ENCODE measurements at places on chromosomes 3 and 15.

- no peak for DNase-seq
Observed at GRCh38 chr3:186760897-186761447, 22.4 kb upstream of the EIF4A2 start.

GRCh38 chr15:95119041-95119610 lies 887.8 kb downstream of the MCTP2 start:
- no peak for DNase-seq

DNA sequence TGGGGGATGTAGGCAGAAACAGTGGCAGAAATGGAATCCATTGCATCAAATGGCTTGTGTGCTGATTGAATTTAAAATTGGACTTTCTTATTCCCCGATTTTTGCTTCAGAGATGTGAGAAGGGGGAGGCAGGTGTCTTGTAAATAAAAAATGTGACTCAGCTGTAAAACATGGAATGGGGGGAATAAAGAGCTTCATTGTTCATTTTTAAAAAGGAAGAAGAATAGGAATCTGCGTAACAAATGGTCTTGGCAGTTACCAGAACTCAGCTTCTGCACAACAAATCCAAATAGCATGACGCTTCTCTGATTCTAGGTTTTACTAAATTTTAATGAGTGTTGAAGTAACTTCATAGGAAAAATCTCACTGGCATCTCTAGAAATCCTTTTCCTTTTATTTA lies 323.9 kb upstream of the GBE1 start:
- DNase-seq = no peak

- DNase-seq = no peak
Observed at GRCh38 chr3:19432669-19433068, 284.4 kb downstream of the KCNH8 start.

- DNase-seq = no peak
Observed at GRCh38 chr3:136186846-136187245, 9.3 kb downstream of the MSL2 start.

GRCh38 chr3:183266454-183266853 lies 13.4 kb downstream of the B3GNT5 start:
- DNase-seq = no peak

DNA sequence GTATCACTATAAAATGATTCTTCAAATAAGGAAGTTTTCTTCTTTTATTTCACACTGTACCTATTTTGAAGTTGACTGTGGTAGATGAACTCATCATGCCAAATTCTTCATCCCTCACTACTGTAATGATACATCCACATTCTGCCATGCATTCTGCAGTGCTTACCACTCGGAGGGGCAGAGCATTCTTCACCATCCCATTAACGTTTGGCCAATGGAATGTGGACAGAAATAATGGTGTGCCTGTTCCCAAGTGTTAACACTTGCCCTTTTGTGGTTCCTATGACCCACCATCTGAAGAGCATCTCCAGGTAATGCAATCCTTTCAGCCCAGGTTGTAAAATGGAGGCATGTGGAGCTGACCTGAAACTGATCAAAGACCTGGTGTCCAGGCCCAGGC lies 18.6 kb downstream of the GOLIM4 start:
- DNase-seq = no peak

DNA sequence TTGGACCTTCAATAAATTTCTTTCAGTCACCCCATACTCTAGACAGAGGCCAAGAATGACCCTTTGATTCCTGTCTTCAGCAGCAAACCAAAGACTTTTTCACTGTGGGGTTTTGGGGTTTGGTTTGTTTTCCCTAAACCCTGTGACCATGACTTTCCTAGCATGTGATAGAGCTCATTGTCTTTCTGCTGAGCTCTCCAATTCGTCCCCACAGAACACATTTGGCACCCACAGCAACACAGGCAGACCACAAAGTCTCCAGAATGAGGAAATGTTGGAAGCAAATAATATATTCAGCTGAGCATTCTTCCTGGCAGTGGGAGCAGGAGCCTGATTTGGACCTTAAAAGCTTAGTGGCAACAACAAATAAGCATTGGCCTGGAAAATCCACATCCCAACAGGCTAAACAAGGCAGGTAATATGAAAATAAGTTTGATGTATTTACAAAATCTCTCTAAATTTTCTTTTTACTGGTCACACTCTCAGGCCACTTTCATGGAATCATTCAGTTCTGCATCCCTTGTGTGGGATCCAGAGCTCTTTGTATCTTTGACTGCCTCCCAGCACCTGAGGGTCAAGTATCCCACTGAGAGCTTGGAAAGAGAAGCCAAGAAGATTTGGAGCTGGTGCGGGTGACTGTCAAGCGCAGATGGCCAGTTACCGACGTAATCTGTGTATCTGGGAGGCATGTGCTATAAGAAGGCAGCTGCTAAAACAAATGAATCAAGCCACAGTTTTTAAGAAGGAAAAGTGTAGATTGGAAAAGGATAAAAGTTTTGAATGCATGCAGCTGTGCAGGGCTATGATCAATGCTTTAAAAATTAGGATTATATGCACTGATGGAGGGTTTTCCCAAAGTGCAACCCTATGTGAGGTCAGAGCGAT lies 36.5 kb upstream of the CPB1 start:
- peak; percentile 4 for DNase-seq

DNA sequence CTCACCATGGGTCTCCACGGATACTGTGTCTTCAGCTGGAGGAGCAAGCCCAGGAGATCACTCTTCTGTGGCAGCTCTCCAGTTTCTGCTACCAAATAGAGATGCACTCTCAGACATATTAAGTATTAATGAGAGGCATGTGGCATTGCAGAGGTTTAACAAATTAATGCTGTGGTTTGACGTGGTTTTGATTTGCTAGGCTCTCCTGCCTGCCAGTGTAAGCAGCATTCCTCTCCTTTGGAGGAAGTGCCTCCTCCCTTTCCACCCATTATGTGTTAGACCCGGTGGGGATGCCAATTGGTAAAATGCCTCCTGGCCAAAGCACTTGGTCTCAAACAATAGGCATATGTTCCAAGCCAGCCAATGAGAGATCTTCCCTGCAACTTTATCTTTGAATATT lies 124.8 kb downstream of the MYLK start:
- no peak for DNase-seq

- no peak for DNase-seq
Observed at GRCh38 chr3:53192608-53193007, 31.6 kb downstream of the PRKCD start.

DNA sequence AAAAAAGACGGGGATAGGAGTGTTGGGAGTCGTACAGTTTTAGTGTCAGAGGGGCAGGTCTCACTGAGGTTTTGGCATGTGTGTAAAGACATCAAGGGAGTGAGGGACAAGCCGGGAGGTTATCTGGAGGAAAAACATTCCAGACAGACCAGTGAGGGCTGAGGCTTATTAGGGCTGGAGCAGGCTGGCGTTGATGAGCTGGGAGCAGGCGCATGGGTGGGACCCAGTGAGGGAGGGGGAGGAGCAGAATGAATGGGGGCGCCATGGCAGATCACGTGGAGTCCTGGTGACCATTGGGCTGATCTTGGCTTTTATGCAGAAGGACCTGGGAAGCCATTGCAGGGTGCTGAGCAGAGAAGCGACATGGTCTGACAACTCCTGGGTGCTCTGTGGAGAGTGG lies 180.2 kb downstream of the SLCO3A1 start:
- DNase-seq = no peak

GRCh38 chr3:1824359-1824758 lies 274.3 kb upstream of the CNTN4 start:
- DNase-seq = no peak

- peak; percentile 1 for DNase-seq
Observed at GRCh38 chr3:44682182-44682896, 30.1 kb upstream of the ZNF502 start.

DNA sequence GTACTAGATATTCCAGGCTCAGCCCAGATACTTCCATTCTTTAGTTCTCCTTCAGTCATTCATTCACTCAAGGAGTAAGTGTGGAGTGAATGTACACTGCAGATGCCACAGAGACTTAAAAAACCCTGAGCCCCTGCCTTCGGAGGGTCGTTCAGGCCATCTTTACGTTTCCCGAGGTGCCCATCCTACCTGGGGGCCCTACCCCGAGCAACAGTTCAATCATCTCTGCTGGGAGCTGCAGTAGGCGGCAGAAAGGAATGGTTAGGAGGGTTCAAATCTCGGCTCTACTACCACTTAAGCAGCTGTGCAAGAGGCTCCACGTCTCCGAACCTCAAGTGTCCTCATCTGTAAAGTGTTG lies 613 bp downstream of the SEC13 start:
- no peak for DNase-seq

- DNase-seq = no peak
Observed at GRCh38 chr3:161187046-161187445, 34.1 kb upstream of the NMD3 start.

DNA sequence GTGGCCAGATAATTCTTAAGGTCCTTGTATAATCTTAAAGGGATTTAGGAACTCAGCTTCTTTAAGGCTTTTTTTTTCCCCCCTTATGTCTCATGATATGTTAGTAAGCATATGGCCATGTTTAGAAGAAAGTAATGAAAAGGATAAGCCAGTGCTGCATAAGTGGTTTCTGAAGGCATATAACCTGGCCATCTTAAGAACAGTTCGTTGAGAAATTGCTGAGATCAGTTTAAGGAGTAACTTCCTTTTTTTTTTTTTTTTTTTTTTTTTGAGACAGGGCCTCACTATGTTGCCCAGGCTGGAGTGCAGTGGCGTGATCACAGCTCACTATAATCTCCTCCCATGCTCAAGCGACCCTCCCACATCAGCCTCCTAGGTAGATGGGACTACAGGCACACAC lies 51.7 kb downstream of the UBE2E2 start:
- no peak for DNase-seq

GRCh38 chr15:74716651-74717050 lies 8.7 kb downstream of the CYP1A1 start:
- no peak for DNase-seq

DNA sequence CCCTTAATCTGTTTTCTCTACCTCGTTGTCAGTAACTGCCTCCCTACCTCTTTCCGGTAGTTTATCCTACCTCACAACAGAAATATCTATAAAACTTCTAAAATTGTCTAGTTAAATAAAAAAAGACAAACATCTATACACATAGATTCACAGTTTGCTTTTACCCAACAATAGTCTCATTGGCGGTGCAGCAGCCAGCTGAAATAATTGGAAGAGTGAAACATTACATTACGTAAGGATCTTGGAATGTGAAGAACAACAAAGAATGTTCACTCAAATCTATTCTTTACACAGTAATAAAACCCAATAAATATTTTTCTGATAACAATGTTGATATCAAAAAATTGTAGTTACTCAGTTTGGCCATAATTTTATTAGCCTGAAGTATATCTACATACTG lies 115.5 kb upstream of the ARPP21 start:
- peak; percentile 0 for DNase-seq

DNA sequence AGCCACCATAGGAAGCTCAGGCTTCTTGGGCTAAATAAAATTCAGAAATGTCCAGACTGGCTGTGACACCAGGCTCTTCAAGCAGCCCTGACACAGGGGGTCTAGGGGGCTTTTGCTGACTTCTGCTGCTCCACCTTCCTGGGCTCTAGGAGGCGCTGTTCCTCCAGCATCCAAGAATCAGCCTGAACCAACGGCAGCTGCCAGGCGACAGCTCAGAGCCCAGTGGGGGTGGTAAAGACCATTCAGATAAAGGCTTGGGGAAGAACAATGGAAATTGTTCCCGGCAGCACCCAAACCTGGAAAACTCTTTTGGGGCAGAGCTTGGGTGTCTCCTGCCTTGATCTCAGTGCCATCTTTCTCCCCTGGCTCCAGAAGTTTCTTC lies 21.6 kb upstream of the PSTPIP1 start:
- no peak for DNase-seq

DNA sequence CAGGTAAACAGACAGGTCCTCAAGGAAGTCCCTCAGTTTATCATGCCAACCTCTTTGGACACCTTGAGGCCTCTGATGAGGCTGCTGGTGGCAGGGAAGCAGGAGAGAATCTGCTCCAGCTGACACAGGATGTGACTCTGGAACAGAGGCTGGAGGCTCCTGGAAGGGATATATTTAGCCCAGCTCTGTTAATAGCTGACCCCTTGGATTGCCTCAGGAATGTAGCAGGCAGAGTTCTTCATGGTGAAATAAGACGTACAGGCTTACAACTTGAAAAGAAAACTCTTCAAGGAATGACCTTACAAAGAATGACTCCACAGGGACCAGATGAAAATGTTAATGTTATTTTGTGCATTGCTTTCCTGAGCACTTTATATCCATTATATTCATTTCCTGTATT lies 90.5 kb downstream of the AQP9 start:
- DNase-seq = peak; percentile 74

DNA sequence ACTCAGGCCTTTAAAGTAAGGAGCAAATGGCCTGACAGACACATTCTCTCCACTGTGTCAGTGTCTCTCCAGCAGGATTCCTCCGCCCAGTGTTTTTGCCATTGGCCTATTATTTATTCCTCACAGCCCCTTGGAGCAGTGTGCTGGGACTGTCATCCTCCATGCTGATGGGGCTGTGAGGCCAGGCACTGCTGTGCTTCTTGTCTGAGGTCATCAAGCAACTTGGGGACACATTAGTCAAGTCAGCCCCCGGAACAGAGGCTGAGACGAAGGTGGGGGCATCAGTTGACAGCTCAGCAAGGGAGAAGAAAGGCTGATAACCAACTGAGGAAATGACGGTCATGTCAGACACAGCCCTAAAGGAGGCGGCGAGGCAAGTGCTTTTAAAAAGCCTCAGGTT lies 67.4 kb downstream of the XXYLT1 start:
- DNase-seq = no peak

DNA sequence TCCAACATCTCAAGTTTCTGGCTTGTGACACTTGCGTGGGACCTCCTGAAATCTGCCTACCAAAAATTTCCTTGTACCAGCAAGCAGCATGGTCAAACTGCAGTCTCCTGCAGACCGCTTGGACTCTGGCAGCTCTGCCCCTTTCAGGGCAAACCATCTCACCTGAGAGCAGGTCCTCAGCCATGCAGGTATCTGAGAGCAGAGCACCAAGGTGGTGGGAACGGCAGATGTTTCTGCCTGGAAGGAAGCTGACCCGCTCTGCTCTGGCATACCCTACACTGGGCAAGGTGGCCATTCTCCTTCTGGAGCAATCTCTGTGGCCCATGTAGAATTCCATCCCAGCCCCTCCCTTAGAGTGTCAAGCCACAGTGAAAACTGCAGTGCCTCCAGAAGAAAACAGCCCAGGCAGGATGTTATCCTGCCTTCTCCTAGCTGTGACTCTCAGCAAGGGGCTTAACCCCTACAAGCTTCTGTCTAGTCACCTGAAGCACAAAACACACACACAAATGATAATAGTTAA lies 21.6 kb downstream of the MESD start:
- no peak for DNase-seq

GRCh38 chr3:130979117-130979516 lies 47.5 kb downstream of the ASTE1 start:
- no peak for DNase-seq

DNA sequence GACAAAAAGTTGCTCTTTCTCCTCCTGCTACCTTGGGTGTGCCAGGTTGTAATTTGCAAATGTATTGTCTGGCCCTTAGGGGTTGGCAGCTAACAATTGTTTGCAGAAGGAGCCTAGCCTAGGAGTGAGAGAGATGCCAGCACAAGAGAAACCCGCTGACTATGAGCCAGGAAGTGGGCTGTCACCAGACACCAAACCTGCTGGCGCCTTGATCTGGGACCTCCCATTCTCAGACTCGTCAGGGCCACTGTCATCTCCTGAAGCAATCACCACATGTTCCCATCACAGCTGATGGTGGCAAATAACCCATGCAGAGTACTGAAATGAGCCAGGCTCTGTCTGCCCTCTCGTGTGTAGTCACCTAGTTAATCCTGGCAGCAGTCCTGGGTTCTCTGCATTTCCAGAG lies 406.4 kb upstream of the NPAP1 start:
- DNase-seq = no peak

GRCh38 chr15:75029378-75030022 lies 6.1 kb downstream of the PPCDC start:
- peak; percentile 67 for DNase-seq
